AG04450 (cell line): ENCODE measurements at places on chromosomes 1 and 21. TPM values are rescaled to one million over a fixed set of nuclear protein-coding genes. Genes with fewer than 3 reads are reported as not detected.

Gene OR2T11
- polyA plus RNA-seq, result not detected in 2 replicates

Gene FAAH
- polyA plus RNA-seq, result 0.06 and 0.21 TPM in 2 replicates

Gene BGLAP
- polyA plus RNA-seq, result 0.12 and 0.45 TPM in 2 replicates

Gene HFM1
- 0.04 TPM in 1 of 2 replicates, not detected in the other for polyA plus RNA-seq

Gene F13B
- polyA plus RNA-seq, result not detected in 2 replicates

Gene KCNJ15
- 0.07 and 0.22 TPM in 2 replicates for polyA plus RNA-seq

Gene CHI3L2
- 0.86 and 1.0 TPM in 2 replicates for polyA plus RNA-seq

Gene TPTE
- not detected in 2 replicates for polyA plus RNA-seq
